Natural killer cell treated with Interleukin-12 subunit alpha and Interleukin-12 subunit beta and Interleukin-15 and Interleukin-18, amount 100 ng/mL, for 72 hours (primary cell): ENCODE measurements at places on chromosomes 13 and 19. TPM values are rescaled to one million over a fixed set of nuclear protein-coding genes. Genes with fewer than 3 reads are reported as not detected.

DNA sequence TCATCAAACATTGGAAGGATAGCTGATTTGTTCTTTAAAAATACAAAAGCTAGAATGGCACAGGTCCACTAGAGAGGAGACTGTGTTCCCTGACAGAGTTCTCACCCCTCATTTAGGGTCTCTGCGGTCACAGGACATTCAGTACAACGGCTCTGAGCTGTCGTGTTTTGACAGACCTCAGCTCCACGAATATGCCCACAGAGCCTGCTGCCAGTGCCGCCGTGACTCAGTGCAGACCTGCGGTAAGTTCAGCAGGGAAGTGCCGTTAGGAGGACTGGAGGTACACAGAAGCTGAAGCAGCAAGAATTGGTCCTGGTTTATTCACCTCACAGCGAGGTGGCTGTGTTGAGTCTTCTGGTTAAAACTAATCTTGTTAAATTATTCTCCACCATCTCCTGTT is 90.0 kb downstream of the TNFRSF19 start:
- H3K4me3 ChIP-seq: no peak overlapping the region
- no peak for DNase-seq
- H3K27me3 ChIP-seq: peaks cover 29% of the 10 kb centered on the region
- no peaks in the 10 kb centered on the region for H3K36me3 ChIP-seq
- H3K4me1 ChIP-seq: no peaks in the 10 kb centered on the region

PSG7 gene
- total RNA-seq: not detected

DNA sequence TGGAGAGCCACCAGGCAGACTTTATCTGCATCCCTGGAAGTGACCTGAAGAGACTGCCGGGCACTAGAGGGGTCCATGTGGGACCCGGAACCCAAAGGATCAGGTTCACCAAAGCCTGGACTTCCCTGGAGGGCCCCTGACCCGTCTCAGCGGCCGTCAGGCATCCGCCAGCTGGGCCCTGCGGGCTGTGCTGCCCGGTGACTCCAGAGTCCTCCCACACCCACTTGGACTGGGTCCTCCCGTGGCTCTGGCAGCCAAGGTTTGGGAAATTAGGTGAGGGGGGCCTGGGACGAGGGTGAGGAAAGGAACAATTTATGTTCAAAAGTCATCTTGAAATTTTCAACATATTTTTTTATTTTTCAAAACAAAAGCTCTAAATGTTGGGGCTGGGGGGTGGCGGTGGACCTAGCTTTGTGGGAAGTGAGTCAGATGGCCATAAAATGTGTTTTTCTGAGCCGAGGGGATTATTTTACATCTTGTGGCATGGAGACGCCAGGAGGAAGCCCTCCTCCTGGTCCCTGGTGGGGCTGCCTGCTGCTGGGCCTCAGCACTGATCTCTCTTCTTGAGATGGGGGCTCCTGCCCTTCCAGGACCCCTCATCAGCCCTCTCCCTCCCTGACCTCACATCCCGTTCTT is 20.2 kb downstream of the CEBPA start:
- DNase-seq: no peak
- H3K27me3 ChIP-seq: no peaks in the 10 kb centered on the region
- no peak overlapping the region for H3K27ac ChIP-seq
- peaks cover 19% of the 10 kb centered on the region for H3K4me1 ChIP-seq
- H3K36me3 ChIP-seq: no peaks in the 10 kb centered on the region

GRCh38 chr13:42981317-42981716 is 10.7 kb downstream of the EPSTI1 start:
- no peaks in the 10 kb centered on the region for H3K27me3 ChIP-seq
- H3K27ac ChIP-seq: no peak overlapping the region

- H3K27ac ChIP-seq: no peak overlapping the region
- no peak for DNase-seq
- no peaks in the 10 kb centered on the region for H3K36me3 ChIP-seq
Measured at GRCh38 chr13:44368062-44368591, 5.5 kb upstream of the SERP2 start.

DNA sequence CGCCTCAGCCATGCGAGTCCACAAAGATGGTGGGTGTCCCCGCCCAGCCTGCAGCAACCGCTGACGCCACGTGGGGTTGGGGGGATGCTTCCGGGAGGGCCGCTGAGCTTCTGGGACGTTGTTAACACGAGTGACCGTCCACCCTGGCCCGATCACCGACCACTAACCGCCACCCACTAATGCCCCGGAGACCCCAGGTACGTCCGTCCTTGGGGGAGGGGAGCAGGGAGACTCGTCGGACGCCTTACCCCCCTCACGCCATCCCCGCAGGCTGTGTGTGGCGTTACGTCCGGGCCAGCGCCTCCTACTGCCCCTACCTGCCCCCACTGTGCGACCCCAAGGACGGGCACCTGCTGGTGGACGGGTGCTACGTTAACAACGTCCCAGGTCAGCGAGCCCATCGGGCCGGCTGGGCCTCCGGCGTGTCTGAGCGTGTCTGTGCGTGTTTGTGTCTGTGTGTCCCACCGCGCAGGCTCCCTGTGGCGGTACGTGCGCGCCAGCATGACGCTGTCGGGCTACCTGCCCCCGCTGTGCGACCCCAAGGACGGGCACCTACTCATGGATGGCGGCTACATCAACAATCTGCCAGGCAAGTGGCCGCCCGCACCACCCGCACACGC is 21.3 kb downstream of the PNPLA6 start:
- DNase-seq: no peak
- peaks cover 6% of the 10 kb centered on the region for H3K4me1 ChIP-seq
- no peaks in the 10 kb centered on the region for H3K27me3 ChIP-seq
- no peak overlapping the region for H3K4me3 ChIP-seq

THSD8 gene
- 19.5 TPM for total RNA-seq
